Stimulated activated CD8-positive, alpha-beta memory T cell treated with anti-CD3 and anti-CD28 coated beads, Interleukin-7, amount 100 ng/mL, for 4 hours (primary cell): ENCODE measurements at places on chromosomes 16 and 17.
A peak's percentile ranks its signal among the peaks of the same experiment; 100 is the strongest.

DNA sequence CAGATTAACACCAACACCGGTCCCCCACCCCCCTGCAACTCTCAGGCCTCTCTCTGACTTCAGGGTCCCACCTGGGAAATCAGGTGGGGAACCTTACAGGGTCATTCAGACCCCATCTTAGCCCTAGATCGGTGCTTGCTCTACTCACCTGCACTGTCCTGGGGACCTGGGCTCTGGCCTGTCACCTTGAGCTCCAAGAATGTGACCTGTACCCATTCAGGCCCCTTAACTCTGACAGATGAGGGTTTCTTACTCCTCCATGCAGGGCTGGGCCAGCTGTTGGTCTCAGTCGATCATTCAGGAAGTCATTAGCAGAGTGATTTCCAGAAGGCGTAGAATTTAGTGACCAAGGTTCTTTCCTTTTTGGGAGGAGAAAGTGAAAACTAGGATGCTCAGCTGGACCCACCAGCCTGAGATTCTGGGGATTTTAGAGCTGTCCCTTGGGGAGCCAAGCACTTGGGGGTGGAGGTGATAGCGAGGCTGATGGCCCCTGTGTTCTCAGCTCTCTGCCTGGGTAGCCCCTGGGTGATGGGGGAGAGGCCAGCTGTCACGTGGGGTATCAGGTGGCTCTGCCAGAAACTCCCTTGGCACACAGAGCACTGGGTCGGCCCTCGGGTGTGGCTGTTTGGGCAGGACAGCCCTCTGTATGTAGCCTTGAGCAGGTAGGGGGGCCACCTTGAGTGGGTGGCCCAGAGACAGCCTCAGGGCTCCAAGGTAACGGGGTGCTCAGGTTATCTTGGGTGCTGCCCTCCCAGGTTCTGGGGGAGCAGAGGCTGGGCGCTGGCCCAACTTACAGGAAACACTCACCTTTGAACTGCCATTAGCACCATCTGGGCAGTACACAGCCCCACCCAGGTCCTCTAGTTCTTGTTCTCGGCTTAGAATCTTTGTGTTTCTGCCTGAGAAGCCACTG is 724 bp downstream of the MVP start:
- DNase-seq, result no peak

GRCh38 chr16:84398701-84399100 is 30.4 kb downstream of the ATP2C2 start:
- DNase-seq, result no peak

- DNase-seq, result no peak
These were observed 9.0 kb downstream of the C16orf54 start for GRCh38 chr16:29736764-29737163.

GRCh38 chr17:38703742-38704605 is 1.1 kb upstream of the MLLT6 start:
- DNase-seq, result peak; percentile 87

DNA sequence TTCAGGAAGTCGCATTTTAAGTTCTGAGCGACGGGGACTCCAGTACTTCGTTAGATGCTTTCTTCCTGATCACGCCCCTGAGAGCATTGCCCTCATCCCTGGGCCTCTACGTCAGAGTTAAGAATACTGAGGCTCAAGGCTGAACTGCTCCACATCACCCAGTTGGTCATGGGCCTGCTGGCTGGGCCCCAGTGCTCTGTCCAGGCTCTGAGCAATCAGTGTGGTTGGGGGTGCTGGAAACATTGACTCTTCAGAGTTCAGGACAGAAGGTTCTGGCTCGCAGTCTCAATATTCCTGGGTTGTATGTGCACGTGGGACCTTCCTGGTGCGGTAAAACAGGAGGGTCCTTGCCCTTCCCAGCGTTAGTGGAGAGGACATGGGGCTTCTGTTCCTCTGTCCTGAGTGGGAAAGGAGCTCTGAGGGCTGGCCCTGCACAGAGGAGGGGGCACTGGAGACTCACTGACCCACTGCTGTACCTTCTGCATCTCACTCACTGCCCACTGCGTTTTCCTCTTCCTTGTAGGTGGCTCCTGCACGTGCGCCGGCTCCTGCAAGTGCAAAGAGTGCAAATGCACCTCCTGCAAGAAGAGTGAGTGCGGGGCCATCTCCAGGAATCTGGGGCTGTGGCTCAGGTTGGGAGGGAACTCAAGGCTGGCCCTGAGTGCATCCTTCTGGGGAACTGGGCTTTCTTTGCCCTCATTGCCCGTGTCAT is 518 bp downstream of the MT1E start:
- no peak for DNase-seq

GRCh38 chr16:49592546-49593423 is 219.2 kb downstream of the C16orf78 start:
- no peak for DNase-seq

- no peak for DNase-seq
These were observed 74.6 kb downstream of the ITFG1 start for GRCh38 chr16:47386201-47386718.

DNA sequence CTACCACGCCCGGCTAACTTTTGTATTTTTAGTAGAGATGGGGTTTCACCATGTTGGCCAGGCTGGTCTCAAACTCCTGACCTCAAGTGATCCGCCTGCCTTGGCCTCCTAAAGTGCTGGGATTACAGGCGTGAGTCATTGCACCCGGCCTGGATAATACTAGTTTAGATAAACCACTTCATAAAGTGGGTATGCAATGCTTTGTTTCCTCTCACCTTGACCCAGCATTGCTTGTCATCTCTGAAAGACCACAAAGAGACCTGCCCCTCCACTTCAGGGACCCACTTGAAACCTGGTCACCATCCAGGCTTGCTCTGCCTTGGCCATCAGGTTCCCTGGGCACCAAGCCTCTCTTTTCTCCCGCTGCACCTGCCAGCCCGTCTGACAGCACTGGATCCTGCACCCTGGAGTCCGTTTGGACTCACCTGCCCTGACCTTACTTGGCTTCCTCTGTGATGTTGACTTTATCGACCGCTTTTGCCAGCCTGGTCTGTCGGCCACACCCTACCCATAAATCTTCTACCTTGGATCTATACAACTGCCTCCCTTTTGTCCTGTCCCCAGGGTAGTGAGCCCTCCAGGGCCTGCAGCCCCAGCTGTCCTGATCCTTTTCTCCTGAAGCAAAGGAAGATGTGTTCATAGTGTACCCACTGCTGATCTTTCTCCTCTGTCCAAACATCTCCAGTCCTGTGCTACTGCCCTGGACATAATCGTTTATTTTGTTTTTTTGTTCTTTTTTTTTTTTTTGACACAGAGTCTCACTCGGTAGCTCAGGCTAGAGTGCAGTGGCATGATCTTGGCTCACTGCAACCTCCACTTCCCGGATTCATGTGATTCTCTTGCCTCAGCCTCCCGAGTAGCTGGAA is 12.7 kb upstream of the ZG16 start:
- DNase-seq, result no peak
